ENCODE measurements at places on chromosomes 7 and 10.

DNA sequence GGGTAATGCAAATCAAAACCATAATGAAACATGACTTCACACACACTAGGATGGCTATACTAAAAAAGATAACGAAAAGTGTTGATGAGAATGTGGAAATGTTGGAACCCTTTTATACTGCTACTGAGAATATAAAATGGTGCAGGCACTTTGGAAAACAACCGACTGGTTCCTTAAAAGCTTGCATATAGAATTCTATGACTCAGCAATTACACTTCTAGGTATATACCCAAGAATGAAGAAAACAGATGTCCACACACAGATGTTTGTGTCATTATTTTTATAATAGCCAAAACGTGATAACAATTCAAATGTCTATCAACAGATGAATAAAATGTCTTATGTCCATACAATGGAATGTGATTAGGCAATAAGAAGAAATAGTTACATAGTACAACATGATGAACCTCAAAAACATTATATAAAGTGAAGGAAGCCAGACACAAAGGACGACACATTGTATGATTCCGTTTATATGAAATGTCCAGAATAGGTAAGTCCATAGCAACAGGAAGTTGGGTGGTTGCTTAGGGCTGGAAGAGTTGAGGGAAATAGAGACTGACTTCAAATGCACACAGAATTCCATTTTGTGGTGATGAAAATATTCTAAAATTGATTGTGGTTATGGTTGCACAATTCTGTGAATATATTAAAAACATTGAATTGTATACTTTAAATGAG is 148.3 kb upstream of the PHYHIPL start:
- DNase-seq: no peak

- DNase-seq: no peak
These were observed 190.3 kb downstream of the DNAJB6 start for GRCh38 chr7:157526913-157527634.

DNA sequence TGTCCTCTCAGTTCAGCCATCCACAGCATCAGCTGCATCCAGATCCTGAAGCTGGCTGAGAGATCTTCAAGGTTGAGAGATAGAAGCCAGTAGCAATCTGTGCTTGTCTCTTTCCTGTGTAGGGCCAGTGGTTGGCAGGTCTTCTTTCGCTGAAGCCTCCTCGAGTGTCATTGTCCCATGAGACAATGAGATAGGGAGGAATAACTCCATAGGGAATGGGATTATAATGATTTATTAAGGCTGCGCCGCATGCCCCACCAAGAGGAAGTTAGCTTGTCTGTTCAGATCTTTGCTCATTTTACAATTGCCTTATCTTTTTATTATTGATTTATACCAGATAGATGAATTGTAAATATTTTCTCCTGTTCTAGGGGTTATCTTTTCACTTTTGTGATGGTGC is 61.5 kb downstream of the MCMBP start:
- DNase-seq: no peak

- DNase-seq: no peak
These were observed 43.1 kb downstream of the STK17A start for GRCh38 chr7:43625980-43626379.

- no peak for DNase-seq
These were observed 17.8 kb upstream of the UTF1 start for GRCh38 chr10:133211959-133212852.

DNA sequence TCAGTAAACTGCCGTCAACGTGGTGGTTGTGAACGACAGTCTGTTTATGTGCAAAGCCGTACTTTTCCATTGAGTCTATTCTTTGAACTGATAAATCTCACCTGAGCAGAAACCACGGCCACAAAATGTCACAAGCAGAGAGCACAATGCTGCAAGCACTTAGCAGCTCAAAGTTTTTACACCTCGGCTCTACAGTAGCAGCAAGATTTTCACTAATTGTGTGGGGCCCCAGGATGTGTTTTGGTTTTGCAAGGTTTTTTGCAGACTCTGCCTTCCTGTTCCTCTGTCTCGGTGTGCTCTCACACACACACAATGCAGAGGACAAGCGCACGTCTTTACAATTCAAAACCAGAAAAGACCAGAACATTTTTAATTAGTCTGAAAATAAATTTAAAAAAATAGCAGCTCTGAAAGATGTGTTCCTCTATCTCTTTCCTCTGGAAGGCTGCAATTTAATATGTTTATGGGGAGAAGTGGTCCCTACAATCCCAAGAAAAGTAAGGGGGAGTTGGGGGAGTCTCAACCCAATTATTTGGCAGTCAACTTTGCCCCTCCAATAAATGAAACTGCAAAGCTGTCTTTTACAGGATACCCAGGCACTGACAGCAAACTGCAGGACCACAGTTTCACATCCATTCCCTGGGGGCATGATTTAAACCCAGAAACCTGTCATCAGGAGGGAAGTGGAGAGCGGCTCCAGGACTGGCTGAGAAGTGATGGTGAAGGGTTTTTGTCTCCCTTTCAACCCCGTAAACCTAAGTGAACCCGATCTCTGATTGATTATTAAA is 73.8 kb upstream of the SFMBT2 start:
- no peak for DNase-seq

- no peak for DNase-seq
These were observed 99.0 kb upstream of the NMT2 start for GRCh38 chr10:15267496-15267895.
